ENCODE measurements at places on chromosomes 13 and 19.

- DNase-seq, result peak; percentile 15
Observed at GRCh38 chr19:6528544-6529121, 2.2 kb upstream of the TNFSF9 start.

GRCh38 chr13:113990321-113990837 is 16.5 kb upstream of the C13orf46 start:
- no peak for DNase-seq

- DNase-seq, result no peak
Observed at GRCh38 chr13:111969551-111970135, 97.3 kb upstream of the SOX1 start.

- no peak for DNase-seq
Observed at GRCh38 chr13:21686751-21687391, 16.0 kb downstream of the FGF9 start.

All from NCI-H1417 (cell line).